ENCODE measurements at places on chromosomes 16 and 17. TPM values are rescaled to one million over a fixed set of nuclear protein-coding genes. Genes with fewer than 3 reads are reported as not detected.

Gene VWA3A
- total RNA-seq: under 0.01 TPM

Gene FAM171A2
- total RNA-seq: 8.0 TPM

Gene FKBP10
- total RNA-seq: 143 TPM

Gene KCNJ2
- 0.22 TPM for total RNA-seq

Gene IGSF6
- not detected for total RNA-seq

Gene LRRC36
- 0.07 TPM for total RNA-seq

Gene EPOP
- 2.4 TPM for total RNA-seq
